ENCODE measurements at places on chromosomes 6 and 20.

GRCh38 chr6:40695114-40695513 lies 108.0 kb upstream of the LRFN2 start:
- DNase-seq = no peak

- no peak for DNase-seq
Observed at GRCh38 chr20:20297181-20297580, 70.7 kb upstream of the INSM1 start.

- DNase-seq = no peak
Observed at GRCh38 chr6:33742837-33743236, 3.9 kb downstream of the IP6K3 start.

DNA sequence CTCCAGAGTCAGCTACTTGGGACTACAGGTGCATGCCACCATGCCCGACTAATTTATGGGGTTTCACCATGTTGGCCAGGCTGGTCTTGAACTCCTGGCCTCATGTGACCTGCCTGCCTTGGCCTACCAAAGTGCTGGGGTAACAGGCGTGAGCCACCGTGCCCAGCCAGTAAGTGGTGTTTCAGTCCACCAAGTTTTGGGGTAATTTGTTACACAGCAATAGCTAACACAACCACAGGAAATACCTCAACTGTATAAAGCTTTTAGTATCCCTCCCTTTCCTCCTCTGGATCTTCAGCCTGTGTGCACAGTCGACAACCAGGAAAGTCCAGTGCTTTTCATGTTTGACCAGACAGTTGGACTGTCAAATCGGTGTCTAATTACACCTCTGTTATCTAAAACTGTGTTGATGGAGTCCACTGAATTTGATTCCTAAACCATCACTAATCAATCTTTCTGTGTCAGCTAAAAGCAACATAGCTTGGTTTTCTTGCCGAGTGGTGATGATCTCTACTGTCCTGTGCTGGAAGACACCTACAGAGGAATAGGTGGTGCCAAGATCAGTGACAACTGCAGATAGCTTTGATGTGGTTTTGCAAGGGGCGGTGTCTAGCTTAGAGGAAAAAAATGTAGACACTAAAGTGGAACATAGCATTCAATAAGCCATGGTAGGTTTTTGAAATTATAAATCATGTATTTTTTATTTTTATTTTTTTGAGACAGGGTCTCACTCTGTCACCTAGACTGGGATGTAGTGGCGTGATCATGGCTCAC lies 22.2 kb upstream of the ZBTB2 start:
- no peak for DNase-seq

DNA sequence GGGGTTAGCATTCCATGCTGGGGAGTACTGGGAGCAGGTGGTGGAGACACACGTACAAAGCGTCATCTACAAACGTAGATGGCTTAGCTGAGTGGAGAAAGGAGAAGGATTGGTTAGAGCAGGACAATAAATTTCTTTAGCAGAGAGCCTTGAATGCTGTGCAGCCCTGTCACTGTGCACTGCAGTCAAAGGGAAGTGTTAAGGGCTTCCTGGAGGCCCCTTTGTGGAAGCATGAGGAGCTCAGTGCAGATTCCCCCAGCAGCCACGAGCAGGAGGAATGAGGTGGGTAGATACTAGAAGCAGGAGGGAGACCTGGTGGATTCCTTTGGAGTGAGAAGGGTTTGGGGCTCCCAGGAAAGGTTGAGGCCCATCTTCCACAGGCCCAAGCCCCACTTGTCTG lies 6.1 kb upstream of the TREML4 start:
- no peak for DNase-seq

GRCh38 chr20:4944518-4945313 lies 56.6 kb downstream of the SLC23A2 start:
- no peak for DNase-seq

DNA sequence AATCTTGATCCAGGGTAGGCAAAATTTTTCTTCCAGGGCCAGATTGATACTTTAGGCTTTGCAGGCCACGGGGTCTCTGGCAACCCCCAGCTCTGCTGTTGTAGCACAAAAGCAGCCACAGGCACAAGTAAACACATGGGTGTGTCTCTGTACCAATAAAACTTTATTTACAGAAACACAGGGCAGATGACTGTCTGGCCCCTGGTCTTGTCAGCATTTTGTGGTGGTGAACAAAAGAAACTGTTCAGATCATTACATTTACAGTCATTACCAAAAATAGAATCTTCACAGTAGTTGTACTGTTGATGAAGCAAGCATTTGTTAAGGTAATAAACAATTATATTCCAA lies 45.0 kb upstream of the KIF25 start:
- no peak for DNase-seq

- no peak for DNase-seq
Observed at GRCh38 chr6:79031821-79032590, 46.0 kb downstream of the PHIP start.

DNA sequence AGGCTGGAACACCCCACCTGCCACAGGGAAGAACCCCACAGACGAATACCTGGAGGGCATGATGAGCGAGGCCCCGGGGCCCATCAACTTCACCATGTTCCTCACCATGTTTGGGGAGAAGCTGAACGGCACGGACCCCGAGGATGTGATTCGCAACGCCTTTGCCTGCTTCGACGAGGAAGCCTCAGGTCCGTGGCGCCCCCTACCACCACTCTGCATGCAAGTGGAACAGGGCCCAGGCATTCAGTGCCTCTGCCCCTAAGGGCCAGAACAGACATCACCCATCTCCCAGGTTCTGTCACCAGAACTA lies 6.6 kb downstream of the MYL9 start:
- no peak for DNase-seq

- no peak for DNase-seq
Observed at GRCh38 chr6:3671382-3671781, 80.1 kb downstream of the PXDC1 start.

- DNase-seq = no peak
Observed at GRCh38 chr6:142822842-142823241, 122.1 kb downstream of the HIVEP2 start.

- peak; percentile 76 for DNase-seq
Observed at GRCh38 chr20:8656335-8656734, 412.6 kb upstream of the PLCB4 start.

GRCh38 chr6:34120953-34121675 lies 24.8 kb downstream of the GRM4 start:
- DNase-seq = no peak

- DNase-seq = no peak
Observed at GRCh38 chr20:2212456-2213015, 83.3 kb upstream of the TGM3 start.

- no peak for DNase-seq
Observed at GRCh38 chr6:168099201-168100010, 20.4 kb upstream of the FRMD1 start.

- DNase-seq = no peak
Observed at GRCh38 chr20:59075934-59076508, 33.4 kb upstream of the PRELID3B start.

- no peak for DNase-seq
Observed at GRCh38 chr6:165448210-165448609, 138.8 kb upstream of the C6orf118 start.

GRCh38 chr20:5687884-5688283 lies 62.3 kb upstream of the SHLD1 start:
- DNase-seq = peak; percentile 18

DNA sequence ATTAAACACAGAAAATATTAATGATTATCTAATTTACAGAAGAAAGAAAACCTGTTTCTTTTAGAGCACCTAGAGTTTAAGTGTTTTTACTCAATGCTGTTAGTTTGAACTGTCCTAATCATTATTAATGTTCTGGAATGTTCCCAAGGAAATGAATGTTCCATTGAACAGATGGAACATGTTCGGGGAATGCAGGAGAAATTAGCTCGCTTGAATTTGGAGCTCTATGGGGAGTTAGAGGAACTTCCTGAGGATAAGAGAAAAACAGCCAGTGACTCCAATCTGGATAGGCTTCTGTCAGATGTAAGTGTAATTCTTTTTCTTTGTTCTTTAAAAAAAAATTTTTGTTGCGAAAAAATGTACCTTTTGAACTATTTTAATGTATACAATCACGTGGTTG lies 10.8 kb upstream of the ECT2L start:
- no peak for DNase-seq

- DNase-seq = no peak
Observed at GRCh38 chr6:134903448-134903847, 46.5 kb downstream of the ALDH8A1 start.

- no peak for DNase-seq
Observed at GRCh38 chr6:85421972-85422371, 27.9 kb upstream of the NT5E start.

DNA sequence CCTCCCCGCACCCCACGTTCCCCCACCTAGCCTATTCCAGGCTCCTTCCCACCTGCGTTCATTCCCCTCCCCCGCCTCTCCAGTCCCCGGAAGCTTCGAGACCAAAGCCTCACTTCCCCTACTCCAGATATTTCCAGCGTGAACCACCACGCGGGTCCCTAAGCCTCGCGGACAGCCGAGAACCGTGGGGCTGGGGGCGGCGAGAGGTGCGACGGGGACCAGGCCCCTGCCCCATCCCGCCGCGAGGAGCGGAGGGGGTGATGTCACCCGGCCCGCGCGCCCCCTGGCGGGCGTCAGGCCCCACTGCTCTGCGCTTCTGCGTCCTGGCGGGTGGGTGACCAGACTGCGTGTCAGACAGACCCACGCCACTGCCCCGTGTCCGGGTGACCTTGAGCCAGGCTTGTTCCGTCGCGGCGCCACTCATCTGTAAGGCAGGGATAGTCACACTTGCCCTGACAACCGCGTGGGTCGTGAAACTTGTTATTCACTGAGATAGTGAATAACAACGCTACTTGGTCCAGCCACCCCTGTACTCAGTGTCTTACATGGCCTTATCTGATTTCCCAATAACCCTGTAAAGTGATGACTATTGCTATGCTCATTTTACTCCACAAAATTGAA lies 9.0 kb upstream of the HSP90AB1 start:
- peak; percentile 85 for DNase-seq

DNA sequence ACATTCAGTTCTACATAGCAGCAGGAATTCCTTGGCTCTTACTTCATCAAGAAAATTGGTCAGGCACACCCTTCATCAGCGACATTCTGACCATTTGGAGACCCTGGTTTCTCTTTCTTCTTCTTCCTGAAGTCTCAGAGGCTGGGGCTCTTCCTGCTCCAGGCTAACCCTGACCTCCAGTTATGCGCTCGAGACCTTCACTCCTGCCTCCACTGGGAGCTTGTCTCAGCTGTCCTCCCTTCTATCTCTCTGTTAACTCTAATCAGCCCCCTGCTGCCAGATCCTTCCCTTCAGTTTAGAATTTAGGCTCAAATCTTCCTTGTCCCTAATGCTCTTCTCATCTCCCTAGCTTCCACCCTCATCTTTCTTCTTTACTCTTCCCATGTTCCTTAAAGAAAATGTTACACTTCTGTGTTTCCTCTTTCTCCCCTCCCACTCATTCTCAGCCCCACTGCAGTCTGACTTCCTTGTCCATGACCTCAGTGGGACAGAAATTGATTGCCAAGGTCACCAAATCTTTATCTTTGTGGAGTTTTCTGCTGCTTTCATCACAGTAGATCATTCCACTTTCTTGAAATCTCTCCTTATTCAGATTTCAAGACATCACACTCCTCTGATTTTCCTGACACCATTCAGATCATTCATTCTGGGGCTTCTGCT lies 8.4 kb upstream of the HLA-DOA start:
- peak; percentile 12 for DNase-seq

DNA sequence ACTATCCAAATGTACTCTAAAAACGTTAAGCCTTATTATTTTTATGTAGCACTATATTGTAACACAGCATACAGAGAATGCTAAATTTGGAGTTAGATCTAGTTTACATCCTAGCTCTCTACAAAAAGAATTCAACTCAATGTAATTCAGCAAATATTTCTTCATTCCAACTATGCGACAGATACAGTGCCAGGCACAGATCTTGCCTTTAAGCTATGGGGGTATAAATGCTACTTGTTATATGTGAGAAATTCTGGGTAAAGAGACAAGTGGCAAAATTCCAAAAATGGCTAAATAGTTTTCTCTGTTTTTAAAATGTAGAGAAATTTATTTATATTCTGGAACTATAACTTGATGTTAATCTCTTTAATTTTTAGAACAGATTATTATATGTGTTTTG lies 63.2 kb downstream of the SEL1L2 start:
- DNase-seq = no peak

- no peak for DNase-seq
Observed at GRCh38 chr6:90907931-90908655, 321.2 kb upstream of the MAP3K7 start.

- no peak for DNase-seq
Observed at GRCh38 chr6:40285996-40286395, 301.2 kb downstream of the LRFN2 start.

DNA sequence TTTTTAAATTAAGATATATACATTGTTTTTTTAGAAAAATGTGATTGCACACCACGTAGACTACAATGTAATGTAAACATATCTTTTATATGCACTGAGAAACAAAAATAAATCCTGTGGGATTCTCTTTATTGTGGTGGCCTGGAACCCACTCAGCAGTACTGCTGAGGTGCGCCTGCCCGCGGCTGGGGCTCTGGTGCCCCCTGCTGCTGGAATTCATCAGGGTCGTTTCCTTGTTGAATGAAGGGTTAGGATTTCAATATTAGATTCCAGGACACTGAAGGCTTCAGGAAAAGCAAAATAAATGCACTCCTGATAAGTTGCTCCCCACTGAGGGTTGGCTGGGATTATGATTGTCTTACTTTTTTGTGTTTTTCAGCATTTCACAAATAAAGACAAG lies 175.8 kb upstream of the GGTLC1 start:
- DNase-seq = no peak

DNA sequence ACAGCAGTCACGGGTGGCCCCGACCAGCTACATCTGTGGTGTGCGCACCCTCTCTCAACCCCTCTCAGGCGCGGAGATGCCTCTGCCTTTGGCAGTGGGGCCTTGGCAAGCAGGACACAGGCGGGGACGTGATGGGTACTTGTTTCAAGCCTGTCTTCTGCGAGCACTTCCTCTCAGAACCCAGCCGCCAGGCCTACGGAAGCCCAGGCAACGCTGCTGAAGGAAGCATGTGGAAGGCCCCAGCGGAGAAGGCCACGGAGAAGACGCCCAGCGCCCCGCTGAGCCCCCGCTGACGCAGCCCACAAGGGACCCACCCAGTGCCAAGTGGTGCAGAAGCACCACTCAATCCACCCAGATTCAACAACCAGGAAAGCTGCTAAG lies 13.0 kb downstream of the SERPINB6 start:
- DNase-seq = peak; percentile 46

- DNase-seq = no peak
Observed at GRCh38 chr6:169791721-169792131, 40.3 kb downstream of the ERMARD start.

DNA sequence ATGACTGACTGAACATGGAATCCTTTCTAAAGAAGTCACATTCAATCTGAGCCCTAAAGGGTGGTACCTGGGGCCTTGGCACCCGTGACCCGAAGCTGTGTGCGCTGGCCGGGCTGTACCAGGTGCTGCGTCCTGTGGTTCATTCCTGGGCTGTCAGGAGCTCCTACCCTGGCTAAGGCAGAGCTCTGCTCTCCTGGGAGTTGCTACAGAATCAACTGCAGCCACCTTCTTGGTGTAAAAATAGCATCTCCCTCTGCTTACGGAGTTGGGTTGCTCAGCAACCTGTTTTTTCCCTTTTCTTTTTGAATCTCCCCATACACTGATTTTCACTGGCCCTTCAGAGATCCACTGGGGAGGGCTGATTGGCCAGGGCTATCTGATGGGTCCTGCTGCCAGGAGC lies 236.6 kb upstream of the PDE10A start:
- no peak for DNase-seq

All from muscle of leg (tissue), 16 donors.